ENCODE measurements at places on chromosomes 1 and 21.

DNA sequence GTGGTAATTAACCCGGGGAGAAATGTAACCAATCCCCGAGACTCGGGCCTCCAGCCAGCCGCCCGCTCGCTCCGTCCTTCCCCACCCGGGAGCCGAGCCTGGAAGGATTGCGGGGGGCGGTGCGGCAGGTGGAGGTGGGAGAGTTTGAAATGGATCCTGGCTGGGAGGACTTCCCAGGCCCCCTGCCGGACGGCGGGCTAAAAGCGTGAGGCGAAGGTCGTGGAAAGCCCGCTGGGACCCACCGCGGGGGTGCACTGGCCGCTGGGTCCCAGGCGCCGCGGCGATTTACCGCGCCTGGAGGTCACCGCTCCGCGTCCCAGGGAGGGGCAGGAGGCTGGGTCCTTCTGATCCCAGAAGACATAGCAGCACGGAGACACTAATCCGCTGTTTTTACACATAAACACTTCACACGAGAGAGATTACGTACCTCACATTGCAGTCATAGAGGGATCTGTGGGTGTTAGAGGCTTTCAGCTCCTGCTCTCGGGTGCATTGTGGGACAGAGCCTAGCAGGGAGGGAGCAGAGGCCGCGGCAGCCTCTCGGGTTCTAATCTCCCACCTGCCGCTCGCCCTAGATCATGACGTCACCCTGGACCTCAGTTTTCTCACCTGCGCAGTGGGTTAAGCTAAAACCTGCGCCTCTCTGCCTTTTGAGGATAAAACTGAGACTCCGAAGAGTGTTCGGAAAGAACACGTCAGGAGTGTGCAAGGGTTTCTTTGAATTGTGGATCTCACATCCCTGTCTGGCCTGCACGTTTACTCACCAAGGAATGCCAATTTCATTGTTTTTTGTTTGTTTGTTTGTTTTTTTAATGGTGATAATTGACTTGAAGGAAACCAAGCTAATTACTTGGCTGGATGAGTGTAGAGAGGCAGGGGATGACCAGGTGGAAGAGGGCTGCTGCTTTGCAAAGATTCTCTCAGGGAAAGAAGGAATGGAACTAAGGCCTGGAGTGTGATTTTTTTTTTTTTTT is 17.1 kb upstream of the TMEM9 start:
- DNase-seq = no peak

DNA sequence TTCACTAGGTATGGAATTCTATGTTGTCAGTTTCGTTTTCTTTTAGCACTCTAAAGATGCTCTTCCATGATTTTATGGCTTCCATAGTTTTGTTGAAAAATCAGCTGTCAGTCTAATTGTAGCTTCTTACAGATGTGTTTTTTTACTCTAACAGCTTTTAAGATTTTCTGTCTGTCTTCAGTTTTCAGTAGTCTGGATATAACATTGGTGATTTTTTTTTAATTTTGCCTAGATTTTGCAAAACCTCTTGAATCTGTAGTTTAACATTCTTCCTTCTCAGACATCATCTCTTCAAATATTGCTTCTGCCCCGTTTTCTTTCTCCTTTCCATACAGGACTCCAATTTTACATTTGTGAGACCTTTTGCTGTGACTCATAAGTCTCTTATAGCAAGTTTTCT is 17.9 kb upstream of the DYRK1A start:
- no peak for DNase-seq

GRCh38 chr1:245621589-245621988 is 466.8 kb downstream of the KIF26B start:
- DNase-seq = no peak

DNA sequence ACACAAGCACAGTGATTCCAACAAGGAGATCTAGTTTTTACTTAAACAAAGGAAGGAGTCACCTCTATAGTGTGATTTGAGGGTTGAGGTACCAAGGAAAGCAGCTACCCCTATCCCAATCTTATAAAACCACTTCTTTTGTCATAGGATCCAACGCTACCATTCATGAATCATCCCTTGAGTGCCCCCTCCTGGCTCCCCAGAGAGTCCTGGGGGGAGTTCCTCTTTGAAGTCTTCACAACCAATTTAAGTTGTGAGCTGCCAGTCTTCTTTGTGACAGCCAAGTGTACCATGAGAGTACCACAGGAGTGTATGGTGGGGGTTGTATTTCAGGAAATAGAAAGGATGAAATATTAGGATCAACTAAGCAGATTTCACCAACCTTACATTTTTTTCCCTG is 39.1 kb upstream of the NHLH2 start:
- DNase-seq = no peak

- DNase-seq = no peak
Measured at GRCh38 chr21:26826801-26827200, 18.4 kb downstream of the ADAMTS1 start.

GRCh38 chr1:151935154-151935553 is 25.8 kb upstream of the THEM4 start:
- DNase-seq = no peak

DNA sequence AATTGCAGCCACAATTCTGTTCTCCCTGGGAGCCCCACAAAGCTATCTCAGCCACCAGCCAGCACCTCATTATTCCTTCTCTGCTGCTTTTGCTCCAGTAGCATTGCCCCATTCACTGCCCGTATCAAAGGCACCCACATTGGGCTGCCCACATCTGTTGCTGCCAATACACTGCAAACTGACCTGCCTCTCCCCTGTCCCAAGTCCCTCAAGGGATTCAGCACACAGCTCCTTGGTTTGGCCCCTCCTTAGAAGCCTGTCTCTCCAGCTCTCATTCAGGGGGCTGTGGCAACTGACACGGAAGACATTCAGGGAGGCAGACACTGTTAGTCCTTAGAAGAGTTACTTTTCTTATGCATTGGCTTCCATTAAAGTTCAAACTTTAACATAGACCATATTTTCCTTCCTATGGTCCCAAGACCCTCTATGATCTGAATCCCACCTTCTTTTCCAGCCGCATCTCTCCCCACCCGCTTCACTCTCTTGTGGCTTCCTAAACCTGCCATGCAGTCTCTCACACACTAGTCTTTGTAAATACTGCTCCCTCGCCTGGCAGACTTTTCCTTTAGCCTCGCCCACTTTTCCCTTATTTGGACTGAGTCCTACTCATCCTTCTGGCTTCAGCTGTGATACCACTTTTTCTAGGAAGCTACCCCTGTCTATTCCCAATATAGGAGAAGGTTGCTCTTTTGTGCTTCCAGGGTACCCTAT is 19.3 kb upstream of the KLHDC8A start:
- no peak for DNase-seq

GRCh38 chr1:184160236-184160635 is 108.7 kb downstream of the TSEN15 start:
- DNase-seq = peak; percentile 23

- peak; percentile 57 for DNase-seq
Measured at GRCh38 chr1:90488451-90488850, 228.7 kb downstream of the BARHL2 start.

DNA sequence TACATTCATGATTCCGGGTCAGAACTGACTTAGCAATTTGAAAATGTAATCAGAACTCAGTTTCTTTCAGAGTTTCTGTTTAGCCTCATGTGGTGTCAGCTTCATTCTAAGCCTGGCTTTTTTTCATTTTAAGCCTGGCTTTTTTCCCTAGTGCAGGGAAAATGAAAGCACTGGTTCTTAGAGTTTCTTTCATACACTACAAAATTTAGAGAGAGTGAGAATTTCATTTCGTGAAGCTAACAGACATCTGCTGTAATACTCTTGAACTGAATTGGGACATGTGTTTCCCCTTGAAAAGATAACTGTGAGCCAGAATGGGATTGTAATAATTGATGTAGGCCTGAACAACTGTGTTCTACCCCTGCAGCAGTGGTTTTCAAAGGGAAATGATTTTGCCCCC is 95.3 kb upstream of the KIAA0040 start:
- DNase-seq = no peak

- DNase-seq = no peak
Measured at GRCh38 chr1:240498335-240498734, 113.6 kb downstream of the GREM2 start.

DNA sequence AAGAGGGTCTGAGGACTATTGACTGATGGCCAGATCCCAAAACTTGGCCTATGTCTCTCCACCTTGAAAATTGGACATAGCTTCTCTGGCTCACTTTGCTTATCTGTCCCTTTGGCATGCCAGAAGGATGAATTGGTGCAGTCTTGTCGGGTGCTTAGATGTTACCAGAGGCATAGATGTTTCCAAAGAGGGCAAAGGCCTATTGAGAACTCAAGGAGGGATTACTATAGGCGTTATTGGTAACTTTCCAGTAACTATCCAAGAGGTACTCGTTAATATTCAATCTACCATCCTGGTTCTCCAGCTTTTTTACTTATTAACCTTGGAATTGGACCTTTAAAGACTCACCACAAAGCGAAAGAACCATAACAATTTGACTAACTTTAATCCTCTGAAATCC is 368.3 kb upstream of the ESRRG start:
- DNase-seq = no peak

GRCh38 chr21:41289431-41289830 is 27.2 kb upstream of the FAM3B start:
- DNase-seq = no peak

DNA sequence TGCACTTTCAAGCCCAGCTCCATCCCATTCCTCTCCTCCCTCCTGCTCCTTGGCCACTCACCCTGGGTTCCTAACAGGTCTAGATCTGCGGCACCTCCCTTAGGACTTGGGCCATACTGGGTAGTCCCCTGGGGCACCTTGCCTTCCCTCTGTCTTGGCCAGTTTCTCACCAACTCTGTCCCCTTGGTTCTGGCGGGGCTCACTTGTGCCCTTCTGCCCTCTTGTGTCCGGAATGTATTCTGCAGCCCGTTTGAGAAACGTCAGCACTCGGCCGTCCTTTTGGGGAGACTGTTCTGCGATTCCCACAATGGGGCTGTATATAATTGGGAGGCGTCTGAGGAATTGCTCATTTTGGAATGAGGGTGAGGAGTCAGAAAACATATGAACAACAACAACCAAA is 162.4 kb downstream of the ZSCAN20 start:
- no peak for DNase-seq

DNA sequence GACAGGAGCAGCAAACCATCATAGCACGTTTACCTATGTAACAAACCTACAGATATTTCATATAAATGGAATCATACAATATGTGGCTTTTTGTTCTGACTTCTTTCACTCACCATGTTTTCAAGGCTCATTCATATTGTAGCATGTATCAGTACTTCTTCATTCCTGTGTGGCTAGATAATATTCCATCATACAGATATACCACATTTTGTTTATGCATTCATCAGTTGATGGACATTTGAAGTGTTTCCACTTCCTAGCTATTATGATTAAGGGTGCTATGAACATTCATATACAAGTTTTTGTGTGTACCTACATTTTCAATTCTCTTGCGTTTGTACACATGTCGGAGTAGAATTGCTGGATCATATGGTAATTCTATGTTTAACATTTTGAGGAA is 90.1 kb downstream of the CDC42BPA start:
- DNase-seq = no peak

DNA sequence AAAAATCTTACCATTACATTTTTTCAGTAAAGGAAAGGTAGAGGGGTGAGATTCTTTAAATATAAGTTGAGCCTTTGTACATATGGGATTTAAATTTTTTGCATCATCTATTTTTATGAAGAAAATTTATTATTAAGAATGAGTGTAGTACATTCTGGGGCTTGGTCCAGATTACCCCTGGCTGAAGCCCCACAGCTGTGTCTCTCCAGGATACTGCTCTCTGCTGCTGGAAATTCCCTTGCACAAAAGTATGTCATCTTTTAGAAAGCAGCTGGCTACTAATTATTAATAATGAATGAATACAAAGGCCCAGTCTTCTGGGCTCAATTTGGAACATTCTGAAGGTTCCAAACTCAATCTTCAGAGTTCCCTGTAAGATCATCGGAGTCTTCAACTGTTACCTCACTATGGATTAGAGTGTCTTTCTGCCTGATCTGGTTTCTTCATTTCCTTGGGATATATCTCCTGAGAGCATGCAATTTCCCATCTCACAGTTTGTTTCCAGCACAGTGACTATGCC is 428.6 kb upstream of the BRINP3 start:
- DNase-seq = no peak

DNA sequence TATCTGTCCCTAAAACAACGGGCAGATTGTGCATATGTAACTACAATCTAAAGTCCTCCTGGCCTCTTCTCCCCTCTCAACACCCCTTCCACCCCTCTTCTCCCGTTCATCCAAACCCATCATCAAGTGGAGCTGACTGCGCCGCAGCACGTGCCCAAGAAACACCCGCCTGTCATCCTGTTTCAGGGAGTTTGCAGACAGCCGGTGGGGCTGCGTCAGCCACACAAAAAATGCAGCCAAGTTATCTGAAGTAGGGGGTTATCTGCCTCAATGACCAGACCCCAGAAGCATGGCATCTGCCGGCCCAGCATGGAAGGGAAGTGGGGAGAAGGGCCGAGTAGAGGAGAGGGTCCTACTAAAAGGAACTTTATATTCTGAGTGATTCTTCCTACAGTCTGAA is 49.0 kb downstream of the GPR161 start:
- no peak for DNase-seq

- DNase-seq = no peak
Measured at GRCh38 chr1:11027316-11027715, 14.9 kb downstream of the TARDBP start.

DNA sequence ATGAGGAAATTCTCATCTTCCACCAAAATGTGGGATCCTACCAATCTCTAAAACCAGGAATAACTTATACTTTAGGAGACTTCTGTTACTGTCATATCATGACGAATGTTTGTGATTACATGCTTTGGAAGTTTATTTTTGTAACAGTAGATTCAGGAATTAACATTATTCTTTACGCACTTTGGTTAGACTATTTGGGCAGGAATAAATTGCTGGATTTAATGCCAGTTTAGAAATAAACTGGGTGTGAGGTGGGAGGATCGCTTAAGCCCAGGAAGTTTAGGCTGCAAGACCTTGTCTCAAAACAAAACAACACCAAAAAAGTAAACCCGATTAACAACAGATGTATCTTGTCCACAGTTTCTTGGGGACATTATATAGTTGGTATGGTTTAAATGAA is 52.1 kb downstream of the MIGA1 start:
- no peak for DNase-seq

- DNase-seq = no peak
Measured at GRCh38 chr1:174799136-174799479, 200.6 kb upstream of the CACYBP start.

- DNase-seq = no peak
Measured at GRCh38 chr1:53678507-53678906, 60.5 kb downstream of the GLIS1 start.

DNA sequence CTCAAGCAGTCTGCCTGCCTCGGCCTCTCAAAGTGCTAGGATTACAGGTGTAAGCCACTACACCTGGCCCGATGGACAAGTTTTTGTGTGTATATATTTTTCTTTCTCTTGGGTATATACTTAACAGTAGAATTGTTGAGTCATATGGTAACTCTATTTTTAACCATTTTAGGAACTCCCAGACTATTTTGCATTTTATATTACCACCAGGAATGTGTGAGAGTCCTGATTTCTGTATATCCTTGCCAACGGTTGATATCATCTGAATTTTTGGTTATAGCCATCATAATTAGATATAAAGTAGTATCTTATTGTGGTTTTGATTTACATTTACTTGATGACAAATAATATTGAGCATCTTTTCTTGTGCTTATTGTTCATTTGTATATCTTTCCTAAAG is 20.7 kb downstream of the FNBP1L start:
- no peak for DNase-seq

GRCh38 chr1:98393719-98394118 is 267.8 kb upstream of the SNX7 start:
- no peak for DNase-seq

Data from AG09309 (cell line).